ENCODE measurements at places on chromosomes 12 and 14.

DNA sequence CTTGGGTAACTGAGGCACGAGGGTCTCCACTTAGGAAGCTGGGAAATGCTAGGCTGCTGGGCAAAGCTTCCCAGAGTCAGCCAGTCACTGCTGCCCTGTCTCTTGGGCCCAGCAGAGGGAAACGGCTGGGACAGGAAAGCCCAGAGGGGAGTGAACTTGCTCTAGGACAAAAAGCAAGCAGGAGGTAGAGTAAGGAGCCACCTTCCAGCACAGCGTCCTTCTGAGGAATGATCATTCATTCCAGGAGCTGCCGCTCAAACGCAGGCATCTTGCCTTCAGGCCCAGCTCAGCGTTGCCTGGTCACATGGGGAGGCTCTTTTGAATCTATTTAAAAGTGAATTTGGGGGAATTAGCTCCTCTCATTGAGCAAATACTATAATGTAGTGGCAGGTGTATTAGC is 118.6 kb downstream of the CRACR2A start:
- no peak for DNase-seq

DNA sequence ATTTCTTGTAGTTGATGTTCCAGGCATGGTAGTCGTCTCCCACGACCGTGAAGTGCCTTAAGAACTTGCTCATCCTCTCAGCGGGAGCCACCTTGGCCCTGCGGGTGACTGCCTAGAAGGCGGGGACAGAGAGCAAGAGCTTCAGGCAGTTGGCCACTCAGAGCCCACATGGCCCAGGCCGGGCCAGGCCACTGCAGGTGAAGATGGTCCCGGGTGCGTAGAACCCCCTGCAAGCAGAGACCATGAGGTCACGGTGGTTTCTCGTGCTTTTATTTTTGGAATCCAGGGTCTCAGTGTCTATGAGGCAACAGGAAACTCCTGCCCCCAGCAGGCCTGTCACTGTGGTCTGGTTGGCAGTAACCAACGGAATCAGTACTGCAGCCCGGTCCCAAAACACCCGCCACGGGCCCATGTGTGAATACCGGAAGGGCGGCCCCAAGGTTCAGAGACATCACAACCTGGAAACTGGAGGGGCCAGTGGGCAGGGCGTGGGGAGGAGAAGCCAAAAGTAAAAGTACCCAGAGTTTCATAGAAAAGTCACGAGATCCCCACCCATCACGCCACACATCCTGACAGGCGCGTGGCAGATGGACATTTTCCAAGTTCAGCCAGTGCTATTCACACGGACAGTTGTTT is 27.5 kb downstream of the HVCN1 start:
- DNase-seq: no peak

DNA sequence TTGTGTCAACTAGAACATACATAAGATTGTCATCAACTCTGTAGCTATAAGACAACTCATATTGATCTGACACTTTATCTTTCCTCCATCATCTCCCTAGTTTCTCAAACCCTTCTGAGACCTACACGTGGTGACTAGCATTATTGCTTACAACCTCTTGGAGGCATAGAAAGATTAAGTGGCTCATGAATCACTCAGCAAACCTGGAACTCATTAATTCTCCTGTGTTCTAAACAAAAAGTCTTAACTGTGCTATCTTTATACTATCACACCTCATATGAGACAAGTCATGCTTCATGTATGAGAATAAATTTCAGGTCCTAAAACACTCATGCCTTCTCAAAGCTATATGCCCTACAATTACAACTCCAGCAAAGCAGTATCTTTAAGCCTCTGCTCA is 408.6 kb upstream of the SYT1 start:
- DNase-seq: no peak

- peak; percentile 71 for DNase-seq
Observed at GRCh38 chr12:101490286-101490920, 15.3 kb downstream of the SPIC start.

Data from H9 (cell line).